Endothelial cell (in vitro differentiated cells): ENCODE measurements at places on chromosomes 3 and 15.
A peak's percentile ranks its signal among the peaks of the same experiment; 100 is the strongest.

GRCh38 chr3:89372456-89372855 lies 265.0 kb downstream of the EPHA3 start:
- no peaks in the 10 kb centered on the region for H3K27me3 ChIP-seq
- no peaks in the 10 kb centered on the region for H3K4me1 ChIP-seq
- no peak for DNase-seq
- no peaks in the 10 kb centered on the region for H3K36me3 ChIP-seq
- H3K27ac ChIP-seq: no peak overlapping the region
- no peak overlapping the region for H3K4me3 ChIP-seq

DNA sequence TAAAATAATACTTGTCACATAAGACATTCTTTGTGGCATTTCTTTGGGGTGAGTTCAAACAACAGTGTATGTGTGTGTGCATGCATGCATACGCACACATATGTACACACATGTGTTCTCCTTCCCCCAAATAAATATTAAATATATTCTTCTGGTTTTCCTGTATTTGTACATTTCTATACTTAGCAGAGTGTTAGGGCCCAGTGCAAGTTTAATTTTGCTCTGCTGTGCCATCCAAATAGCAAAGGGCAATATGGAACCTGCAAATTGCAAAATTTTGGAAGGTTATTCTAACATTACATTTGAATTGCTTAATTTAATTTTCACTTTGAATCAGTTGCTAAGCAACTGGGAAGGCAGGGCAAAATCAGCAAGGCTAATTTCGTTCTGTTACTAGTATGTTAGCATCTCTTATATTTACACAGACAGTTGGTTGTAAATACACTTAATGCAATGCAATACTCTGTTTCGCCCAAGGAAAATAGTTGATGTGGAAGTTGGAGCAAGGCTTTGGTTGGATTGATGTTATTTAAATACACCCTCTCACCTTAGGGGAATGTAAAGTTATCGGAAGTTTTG lies 130.4 kb downstream of the ITPR1 start:
- H3K36me3 ChIP-seq: peaks cover 12% of the 10 kb centered on the region
- no peak overlapping the region for H3K4me3 ChIP-seq
- H3K27ac ChIP-seq: no peak overlapping the region
- H3K27me3 ChIP-seq: peaks cover 5% of the 10 kb centered on the region
- H3K4me1 ChIP-seq: no peaks in the 10 kb centered on the region

DNA sequence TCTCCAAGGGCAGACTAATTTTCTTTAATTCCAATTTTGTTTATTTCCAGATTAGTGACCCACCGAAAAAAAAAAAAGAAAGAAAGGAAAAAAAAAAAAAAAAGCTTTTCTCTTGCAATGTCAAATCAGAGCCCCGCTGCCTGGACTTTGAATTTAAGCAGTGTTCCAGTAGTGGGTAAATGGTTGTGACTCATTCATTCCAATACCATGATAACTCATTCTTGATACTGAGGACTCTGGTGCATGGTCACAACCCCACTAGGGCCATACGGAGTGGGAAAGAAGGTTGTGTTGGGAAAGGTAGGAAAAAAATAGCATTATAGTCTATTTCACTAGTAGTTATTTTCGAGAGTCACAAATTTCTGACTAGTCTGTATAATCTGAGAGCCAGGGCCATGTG lies 59.1 kb upstream of the COL8A1 start:
- no peak for DNase-seq
- H3K4me1 ChIP-seq: peaks cover 11% of the 10 kb centered on the region
- H3K4me3 ChIP-seq: no peak overlapping the region
- H3K36me3 ChIP-seq: no peaks in the 10 kb centered on the region
- no peak overlapping the region for H3K27ac ChIP-seq

DNA sequence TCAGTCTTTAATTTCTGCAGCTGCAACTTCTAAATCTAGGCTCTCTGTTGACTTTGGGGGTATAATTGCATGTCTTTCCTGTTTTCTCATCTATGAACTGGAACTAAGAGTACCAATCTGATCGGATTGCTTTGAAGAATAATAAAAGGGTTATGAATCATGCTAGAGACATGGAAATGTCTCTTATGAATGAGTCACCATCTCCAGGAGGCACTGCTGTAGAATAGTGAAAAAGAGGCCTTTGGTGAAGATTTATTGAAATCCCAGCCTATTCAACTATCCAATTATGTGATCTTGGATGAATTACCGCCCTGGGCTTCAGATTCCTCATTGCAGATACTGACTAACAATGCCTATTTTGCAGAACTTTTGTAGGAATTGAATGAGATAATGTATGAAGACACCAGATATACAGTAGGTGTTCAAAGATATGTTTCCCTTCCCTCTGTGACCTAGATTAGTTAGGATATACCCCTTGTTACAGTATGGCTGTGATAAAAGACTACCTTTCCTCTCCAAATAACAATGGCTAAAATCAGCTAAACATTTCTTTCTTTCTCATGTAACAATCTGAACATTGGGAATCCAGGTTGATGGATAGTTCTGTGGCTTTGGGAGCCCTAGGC lies 11.5 kb upstream of the CMTM8 start:
- H3K4me1 ChIP-seq: peaks cover 7% of the 10 kb centered on the region
- no peaks in the 10 kb centered on the region for H3K36me3 ChIP-seq
- no peak overlapping the region for H3K4me3 ChIP-seq
- H3K27me3 ChIP-seq: peaks cover 3% of the 10 kb centered on the region
- DNase-seq: no peak

- peaks cover 12% of the 10 kb centered on the region for H3K4me1 ChIP-seq
- peaks cover 4% of the 10 kb centered on the region for H3K27me3 ChIP-seq
- no peak overlapping the region for H3K27ac ChIP-seq
- no peak overlapping the region for H3K4me3 ChIP-seq
- DNase-seq: no peak
- no peaks in the 10 kb centered on the region for H3K36me3 ChIP-seq
Observed at GRCh38 chr3:134932035-134932434, 137.0 kb downstream of the EPHB1 start.

DNA sequence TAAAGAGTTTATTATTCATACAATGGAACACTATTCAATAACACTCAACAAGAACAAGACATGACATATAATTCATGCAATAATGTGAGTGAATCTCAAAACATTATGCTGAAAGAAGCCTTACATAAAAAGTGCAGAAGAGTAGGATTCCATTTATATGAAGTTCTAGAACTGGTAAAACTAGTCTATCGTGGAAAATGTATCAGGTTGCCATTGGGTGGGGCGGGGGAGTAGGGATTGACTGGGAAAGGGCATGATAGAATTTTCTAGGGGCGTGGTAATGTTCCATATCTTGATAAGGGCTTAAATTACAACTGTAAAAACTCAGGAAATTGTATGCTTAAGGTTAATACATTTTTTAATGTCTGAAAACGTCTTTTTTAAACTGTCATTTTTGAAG lies 247.9 kb downstream of the SATB1 start:
- H3K27ac ChIP-seq: no peak overlapping the region
- no peaks in the 10 kb centered on the region for H3K36me3 ChIP-seq
- H3K4me3 ChIP-seq: no peak overlapping the region
- DNase-seq: no peak

GRCh38 chr3:140898340-140899180 lies 43.1 kb upstream of the SLC25A36 start:
- no peaks in the 10 kb centered on the region for H3K27me3 ChIP-seq
- peaks cover 6% of the 10 kb centered on the region for H3K4me1 ChIP-seq
- no peak overlapping the region for H3K27ac ChIP-seq
- no peak overlapping the region for H3K4me3 ChIP-seq
- DNase-seq: peak; percentile 16

DNA sequence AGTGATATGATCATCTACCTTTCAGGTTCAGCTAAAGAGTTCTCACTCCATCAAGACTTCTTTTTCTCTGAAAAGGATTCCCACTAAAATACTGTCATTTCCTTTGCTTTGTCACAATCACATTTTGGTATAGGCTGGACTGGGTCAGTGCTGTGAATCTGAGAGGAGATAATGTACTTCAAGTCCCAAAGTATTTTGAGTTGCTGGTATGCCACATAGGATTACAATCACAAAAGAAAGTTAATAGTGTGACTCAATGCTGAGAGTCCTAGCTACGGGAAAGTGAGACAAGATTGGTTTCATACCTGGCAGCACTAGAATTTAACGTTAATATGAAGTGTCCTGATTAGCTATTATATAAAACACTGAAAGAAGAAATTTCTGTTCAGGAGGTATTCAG lies 1073.5 kb downstream of the FHIT start:
- H3K27ac ChIP-seq: no peak overlapping the region
- H3K4me3 ChIP-seq: no peak overlapping the region
- no peaks in the 10 kb centered on the region for H3K4me1 ChIP-seq

GRCh38 chr3:110077093-110077492 lies 739.7 kb upstream of the DPPA4 start:
- H3K36me3 ChIP-seq: no peaks in the 10 kb centered on the region
- DNase-seq: no peak
- H3K4me1 ChIP-seq: no peaks in the 10 kb centered on the region
- H3K27me3 ChIP-seq: no peaks in the 10 kb centered on the region

GRCh38 chr3:189641776-189642175 lies 10.6 kb downstream of the TP63 start:
- no peak overlapping the region for H3K4me3 ChIP-seq
- H3K4me1 ChIP-seq: no peaks in the 10 kb centered on the region
- DNase-seq: no peak
- no peaks in the 10 kb centered on the region for H3K36me3 ChIP-seq
- H3K27ac ChIP-seq: no peak overlapping the region

- H3K36me3 ChIP-seq: no peaks in the 10 kb centered on the region
- peak overlapping the region; percentile 27 for H3K4me3 ChIP-seq
- DNase-seq: no peak
- peaks cover 1% of the 10 kb centered on the region for H3K27me3 ChIP-seq
- peak overlapping the region; percentile 34 for H3K27ac ChIP-seq
Observed at GRCh38 chr3:12425850-12426579, 58.3 kb upstream of the TSEN2 start.

DNA sequence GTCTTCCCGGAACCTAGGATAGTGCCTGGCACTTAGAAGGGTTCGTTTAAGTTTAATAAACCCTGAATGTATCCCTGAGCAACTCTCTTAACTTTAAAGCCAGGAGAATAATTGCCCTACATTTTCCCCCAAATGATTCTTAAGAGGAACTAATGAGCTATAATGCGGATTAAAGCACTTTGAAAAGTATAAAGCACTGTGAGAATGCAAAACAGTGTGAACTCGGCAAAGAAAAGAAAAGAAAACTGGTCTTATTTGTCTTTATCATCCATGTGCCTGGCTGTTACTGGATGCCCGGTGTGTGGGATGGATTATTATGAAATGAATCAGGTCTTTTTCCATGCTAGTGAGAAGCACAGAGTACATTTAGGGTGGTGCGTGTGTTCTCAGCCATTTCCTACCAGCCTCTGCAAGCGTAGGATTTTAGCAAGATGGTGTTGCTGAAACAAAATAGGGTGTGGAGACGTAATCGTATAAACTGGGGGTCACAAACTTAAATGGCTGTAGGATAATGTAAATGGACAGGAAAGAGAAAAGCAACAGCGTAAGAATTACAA lies 983 bp downstream of the KBTBD12 start:
- peaks cover 9% of the 10 kb centered on the region for H3K4me1 ChIP-seq
- peaks cover 6% of the 10 kb centered on the region for H3K27me3 ChIP-seq
- no peak overlapping the region for H3K27ac ChIP-seq
- H3K36me3 ChIP-seq: no peaks in the 10 kb centered on the region
- DNase-seq: no peak

GRCh38 chr3:23785882-23786281 lies 19.9 kb upstream of the UBE2E1 start:
- no peaks in the 10 kb centered on the region for H3K27me3 ChIP-seq
- no peak overlapping the region for H3K27ac ChIP-seq
- no peak overlapping the region for H3K4me3 ChIP-seq
- no peaks in the 10 kb centered on the region for H3K36me3 ChIP-seq
- DNase-seq: no peak
- H3K4me1 ChIP-seq: peaks cover 3% of the 10 kb centered on the region

DNA sequence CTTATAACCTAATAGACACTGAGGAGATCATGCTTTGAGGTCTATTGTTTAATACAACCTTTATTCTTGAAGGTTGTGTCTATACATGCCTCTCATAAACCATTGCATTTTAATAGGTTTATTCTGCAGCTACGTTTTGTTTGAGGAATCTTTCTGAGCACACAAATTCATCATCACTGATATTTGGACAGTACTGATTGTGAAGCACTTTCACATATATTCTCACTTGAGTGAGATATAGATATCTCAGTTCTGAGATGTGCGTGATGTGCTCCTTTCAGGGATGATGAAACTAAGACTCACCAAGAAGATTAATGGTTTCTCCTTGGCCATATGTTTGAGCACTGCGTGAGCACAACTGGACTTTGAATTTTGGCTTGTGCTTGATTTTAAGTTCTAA lies 374.4 kb downstream of the LPP start:
- H3K4me1 ChIP-seq: peaks cover 17% of the 10 kb centered on the region
- no peak for DNase-seq
- H3K27ac ChIP-seq: no peak overlapping the region

DNA sequence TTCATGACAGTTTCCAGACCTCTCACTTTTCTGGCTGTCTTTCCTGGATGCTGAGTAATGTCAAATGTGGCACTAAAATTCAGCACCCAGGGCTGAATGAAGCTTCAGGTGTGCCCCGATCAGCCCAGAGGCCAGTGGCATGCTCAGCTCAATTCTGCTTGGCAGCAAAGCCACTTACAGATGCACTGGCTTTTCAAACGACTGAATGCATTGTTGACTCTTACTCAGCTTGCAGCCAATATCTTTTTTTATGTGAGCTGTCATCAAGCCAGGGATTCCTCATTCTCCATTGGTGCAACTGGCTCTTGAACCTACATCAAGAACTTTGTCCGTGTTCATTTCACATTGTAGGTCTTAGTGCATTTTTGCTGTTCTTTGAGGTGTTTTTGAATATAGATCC lies 60.7 kb downstream of the ZDHHC19 start:
- no peak overlapping the region for H3K27ac ChIP-seq
- H3K36me3 ChIP-seq: no peaks in the 10 kb centered on the region
- no peaks in the 10 kb centered on the region for H3K4me1 ChIP-seq
- no peak for DNase-seq
- H3K4me3 ChIP-seq: no peak overlapping the region

DNA sequence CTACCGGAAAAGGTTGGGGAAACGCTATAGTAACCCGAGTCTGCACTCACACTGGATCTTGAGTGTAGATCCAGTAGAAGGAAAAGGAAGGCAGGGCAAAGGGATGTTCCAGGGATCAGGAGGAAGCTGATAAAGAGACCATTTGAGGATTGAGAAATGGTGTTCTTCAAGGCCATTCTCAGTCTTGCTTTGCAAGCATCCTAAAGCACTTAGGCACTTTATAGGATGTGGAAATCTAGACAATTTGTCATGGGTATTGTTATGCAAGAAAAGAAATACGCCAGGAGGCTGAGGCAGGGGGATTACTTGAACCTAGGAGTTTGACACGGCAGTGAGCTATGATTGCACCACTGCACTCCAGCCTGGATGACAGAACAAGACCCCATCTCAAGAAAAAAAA lies 13.2 kb upstream of the SCAMP5 start:
- H3K36me3 ChIP-seq: no peaks in the 10 kb centered on the region
- peaks cover 2% of the 10 kb centered on the region for H3K27me3 ChIP-seq
- DNase-seq: no peak
- H3K4me1 ChIP-seq: peaks cover 34% of the 10 kb centered on the region
- H3K4me3 ChIP-seq: no peak overlapping the region
- no peak overlapping the region for H3K27ac ChIP-seq

- H3K27ac ChIP-seq: no peak overlapping the region
- DNase-seq: no peak
- no peaks in the 10 kb centered on the region for H3K36me3 ChIP-seq
- peaks cover 2% of the 10 kb centered on the region for H3K4me1 ChIP-seq
- no peaks in the 10 kb centered on the region for H3K27me3 ChIP-seq
Observed at GRCh38 chr3:54888873-54889272, 39.0 kb downstream of the LRTM1 start.
